Astrocyte of the cerebellum (primary cell): ENCODE measurements at places on chromosomes 6 and 20.

DNA sequence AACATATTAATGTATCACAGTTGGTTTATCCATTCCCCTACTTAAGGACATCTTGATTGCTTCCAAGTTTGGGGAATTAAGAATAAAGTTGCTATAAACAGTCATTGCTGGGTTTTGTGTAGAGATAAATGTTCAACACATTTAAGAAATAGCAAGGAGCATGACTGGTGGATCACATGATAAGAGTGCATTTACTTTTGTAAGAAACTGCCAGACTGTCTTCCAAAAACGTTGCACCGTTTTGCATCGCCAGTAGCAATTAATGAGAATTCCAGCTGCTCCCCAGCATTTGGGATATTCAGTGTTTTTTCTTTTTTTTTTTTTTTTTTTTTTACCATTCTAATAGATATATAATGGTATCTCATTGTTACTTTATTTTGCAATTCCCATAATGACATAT lies 695.7 kb upstream of the GJE1 start:
- DNase-seq: no peak

DNA sequence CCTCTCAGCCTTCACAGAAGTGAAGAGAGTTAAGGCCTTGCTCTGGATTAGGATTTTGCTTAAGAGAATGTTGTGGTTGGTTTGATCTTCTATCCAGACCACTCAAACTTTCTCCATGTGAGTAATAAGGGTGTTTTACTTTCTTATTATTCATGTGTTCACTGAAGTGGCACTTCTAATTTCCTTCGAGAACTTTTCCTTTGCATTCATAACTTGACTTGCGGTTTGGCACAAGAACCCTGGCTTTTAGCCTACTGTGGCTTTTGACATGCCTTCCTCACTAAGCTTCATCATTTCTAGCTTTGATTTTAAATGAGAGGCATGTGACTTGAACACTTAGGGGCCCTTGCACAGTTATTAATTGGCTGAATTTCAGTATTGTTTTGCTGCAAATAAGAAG lies 166.1 kb upstream of the OPRM1 start:
- peak; percentile 85 for DNase-seq

DNA sequence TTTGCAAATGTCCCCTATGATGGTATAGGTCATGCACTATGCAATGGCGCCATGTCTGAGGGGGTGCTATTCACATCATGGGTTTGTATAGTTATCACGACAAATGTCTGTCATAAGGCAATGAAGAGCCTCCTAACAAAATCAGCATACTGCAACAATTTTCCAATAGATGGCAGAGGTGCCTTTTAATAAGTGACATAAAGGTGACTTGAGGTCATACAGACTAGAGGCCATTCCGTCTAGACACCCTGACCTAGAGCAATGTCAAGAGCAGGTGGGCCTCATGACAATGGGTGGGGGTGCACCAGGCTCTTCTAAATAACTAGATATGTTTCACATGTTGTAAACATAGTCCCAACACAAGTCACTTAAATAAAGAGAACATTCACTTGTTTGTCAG lies 107.7 kb downstream of the KIF6 start:
- no peak for DNase-seq

- no peak for DNase-seq
Measured at GRCh38 chr6:53410508-53411258, 61.9 kb upstream of the ELOVL5 start.

DNA sequence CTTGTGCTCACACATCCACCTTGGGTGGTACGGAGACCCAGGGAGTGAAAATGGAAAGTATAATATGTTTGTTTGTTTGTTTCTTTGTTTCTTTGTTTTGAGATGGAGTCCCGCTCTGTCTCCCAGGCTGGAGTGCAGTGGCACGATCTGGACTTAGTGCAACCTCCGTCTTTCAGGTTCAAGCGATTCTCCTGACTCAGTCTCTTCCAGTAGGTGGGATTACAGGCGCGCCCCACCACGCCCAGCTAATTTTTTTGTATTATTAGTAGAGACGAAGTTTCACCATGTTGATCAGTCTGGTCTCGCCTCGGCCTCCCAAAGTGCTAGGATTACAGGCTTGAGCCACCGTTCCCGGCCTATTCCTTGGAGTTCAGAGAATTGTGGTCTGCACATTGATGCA lies 115.4 kb downstream of the TRIM27 start:
- no peak for DNase-seq

- no peak for DNase-seq
Measured at GRCh38 chr20:24608926-24609667, 139.7 kb downstream of the SYNDIG1 start.
